NCI-H1417 treated with DMSO at 0.1 percent for 48 hours (cell line): ENCODE measurements at places on chromosomes 7 and 10.

DNA sequence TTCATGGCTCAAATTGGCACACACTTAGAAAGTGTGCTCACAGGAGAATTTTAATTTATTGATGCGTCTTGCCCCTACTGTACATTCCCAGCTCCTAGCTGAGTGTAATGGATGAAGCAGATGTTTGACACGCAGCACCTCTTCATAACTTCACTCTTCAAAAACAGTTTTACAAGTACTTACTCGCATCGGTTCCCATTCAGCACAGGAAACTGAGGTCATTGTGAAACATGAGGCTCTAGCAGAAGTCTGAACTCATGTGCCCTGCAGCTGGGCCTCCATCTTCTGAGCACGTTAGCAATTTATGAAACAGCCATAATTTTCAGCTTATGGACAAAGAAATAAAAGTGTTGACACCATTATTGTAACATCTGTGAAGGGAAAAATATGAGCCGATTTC is 558.9 kb upstream of the MGMT start:
- no peak for DNase-seq

DNA sequence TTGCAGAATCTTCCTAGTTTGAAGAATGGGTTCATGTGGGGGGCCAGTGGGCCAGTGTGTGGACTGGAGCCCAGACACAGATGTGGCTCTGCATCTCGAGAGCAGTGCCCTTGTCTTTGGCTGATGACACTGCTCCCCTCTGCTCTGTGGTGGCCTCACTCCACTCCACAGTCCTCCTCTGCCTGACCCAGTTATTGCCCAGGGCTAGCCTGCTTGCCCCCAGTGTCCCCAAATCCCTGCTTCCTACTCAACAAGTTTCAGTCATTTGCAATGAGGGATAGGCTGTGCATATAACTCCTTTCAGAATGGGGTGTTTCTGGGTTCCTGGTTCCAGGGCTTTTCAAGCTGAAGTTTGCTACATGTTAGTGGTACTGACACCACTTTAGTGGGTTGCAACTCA is 177.5 kb downstream of the SNX10 start:
- DNase-seq, result no peak

DNA sequence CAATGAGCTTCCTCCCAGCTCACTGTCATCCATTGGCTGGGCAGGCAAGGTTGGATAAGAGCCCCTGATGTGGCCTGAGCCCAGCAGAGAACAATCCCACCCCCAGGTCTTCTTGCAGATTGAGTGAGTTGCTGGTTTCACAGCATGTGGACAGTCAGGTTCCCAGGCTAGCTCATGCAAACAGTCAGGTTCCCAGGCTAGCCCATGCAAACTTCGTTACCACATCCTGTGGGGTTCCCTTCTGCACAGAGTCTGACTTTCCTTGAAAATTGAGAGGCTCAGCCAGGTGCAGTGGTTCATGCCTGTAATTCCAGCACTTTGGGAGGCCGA is 67.1 kb downstream of the TMEM130 start:
- no peak for DNase-seq

DNA sequence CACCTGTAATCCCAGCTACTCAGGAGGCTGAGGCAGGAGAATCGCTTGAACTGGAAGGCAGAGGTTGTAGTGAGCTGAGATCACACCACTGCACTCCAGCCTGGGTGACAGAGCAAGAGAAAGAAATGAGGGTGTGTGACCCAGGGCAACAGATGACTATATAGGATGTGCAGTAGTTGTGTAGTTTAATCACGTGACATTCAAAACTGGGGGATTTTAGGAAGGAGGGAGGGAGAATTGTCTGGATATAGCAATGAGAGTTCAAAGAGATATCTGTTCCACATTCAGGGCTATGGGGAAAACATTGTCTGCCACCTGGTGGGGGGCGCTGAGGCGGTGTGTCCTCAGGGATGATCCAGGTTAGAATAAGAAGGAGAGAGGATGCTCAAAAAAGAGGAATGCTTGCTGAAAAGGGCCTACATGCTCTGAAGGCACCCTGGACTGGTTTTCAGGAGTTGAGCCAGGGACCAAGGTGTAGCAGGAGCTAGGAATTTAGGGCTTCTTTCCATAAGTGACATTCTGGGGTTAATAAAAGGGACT is 7.8 kb upstream of the ZYX start:
- DNase-seq, result no peak

- DNase-seq, result no peak
Measured at GRCh38 chr10:93300288-93300917, 181.7 kb downstream of the MYOF start.

GRCh38 chr10:3873728-3874461 is 88.9 kb upstream of the KLF6 start:
- no peak for DNase-seq

- DNase-seq, result no peak
Measured at GRCh38 chr10:7287377-7287776, 123.5 kb downstream of the SFMBT2 start.

GRCh38 chr10:1406967-1407945 is 330.1 kb downstream of the ADARB2 start:
- DNase-seq, result no peak

GRCh38 chr10:126205486-126206205 is 182.6 kb downstream of the ADAM12 start:
- DNase-seq, result no peak

- no peak for DNase-seq
Measured at GRCh38 chr7:115406219-115406618, 484.3 kb downstream of the MDFIC start.

GRCh38 chr10:45404087-45404769 is 30.2 kb downstream of the ALOX5 start:
- no peak for DNase-seq

DNA sequence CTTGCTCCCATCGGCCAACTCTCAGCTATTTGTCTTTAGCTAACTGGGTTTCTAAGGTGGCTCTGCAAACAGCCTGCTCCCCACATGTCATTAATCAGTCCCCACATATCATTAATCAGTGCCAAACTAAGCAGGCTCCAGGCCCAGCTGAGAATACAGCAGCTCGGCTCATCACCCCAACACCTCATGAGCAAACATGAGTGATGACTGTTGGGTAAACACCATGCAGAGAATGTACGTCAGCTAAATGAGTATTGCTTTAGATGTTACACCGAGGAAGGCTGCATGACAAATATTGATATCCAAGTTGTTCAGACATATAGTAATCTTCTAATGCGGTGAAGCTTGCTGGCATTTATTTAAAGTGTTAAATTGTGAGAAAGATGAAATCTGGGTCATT is 187.5 kb upstream of the AOAH start:
- DNase-seq, result peak; percentile 90

GRCh38 chr10:114179747-114180146 is 594 bp downstream of the TDRD1 start:
- DNase-seq, result no peak

DNA sequence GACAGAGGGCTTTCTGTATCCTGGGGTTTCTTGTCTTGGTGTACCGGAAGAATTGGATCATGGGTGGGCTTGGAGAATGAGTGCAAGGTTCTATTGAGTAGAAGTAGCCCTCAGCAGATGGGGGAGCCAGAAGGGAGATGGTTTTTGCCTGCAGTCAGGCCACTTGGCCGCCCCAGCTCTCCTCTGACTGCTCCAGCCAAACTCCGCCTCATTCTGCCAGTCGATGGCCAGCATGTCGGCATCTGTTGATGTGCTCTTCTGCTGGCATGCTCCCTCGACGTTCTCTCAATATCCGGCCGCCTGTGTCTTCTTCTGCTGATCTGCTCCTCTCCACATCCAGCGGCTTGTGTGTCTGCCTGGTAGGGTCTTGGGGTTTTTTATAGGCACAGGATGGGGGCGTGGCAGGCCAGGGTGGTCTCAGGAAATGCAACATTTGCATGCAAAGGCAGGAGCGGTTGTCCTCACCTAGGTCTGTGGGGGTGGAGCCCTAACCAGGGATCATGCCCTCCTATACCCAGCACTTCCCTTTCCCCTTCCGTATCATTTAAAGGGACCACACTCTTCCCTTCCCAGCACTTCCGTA is 40.2 kb upstream of the TNS3 start:
- no peak for DNase-seq

GRCh38 chr10:122230222-122230621 is 40.9 kb upstream of the BTBD16 start:
- DNase-seq, result no peak

- no peak for DNase-seq
Measured at GRCh38 chr7:125643302-125643701, 713.7 kb upstream of the POT1 start.

- DNase-seq, result no peak
Measured at GRCh38 chr10:23980094-23980493, 228.8 kb upstream of the KIAA1217 start.

DNA sequence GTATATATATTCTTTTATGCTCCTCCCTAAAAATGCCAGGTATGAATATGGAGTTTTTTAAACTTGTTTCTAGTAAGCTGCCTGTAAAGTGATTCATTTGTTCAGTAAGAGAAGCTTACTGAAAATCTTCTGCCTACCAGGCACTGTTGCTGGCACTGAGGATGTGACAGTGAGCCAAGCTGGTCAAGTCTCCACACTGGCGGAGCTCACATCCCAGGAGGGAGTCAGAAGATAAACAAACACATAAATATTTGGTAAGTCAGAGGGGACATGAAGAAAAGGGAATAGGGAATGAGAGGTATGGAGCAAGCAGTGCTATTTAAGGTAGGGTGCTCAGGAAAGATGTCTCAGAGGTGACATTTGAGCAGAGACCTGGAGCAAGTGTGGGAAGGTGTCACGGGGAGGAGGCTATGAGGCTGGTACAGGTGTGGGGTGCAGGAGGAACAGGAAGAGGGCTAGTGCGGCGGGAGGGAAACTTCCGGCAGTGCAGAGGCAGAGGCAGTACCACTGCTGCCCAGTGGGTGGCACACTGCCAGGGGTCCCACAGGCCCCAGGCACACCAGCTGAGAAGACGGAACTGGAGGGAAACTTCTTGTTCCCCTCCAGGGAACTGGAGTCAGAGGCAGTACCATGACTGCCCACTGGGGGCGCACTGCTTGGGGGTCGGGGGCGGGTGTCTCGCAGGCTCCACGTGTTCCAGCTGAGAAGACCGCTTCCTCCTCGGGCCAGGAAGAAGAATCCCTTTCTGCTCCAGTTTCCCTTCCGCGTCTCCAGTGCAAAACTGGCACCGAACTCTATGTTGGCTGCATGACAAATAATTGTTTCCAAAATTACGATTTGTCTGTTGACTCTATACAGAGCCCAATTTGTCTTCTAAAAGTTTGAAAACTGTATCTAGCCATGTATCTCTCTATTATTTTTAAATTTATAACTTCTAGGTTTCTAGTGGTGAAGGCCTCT is 161.0 kb downstream of the TEX36 start:
- no peak for DNase-seq

DNA sequence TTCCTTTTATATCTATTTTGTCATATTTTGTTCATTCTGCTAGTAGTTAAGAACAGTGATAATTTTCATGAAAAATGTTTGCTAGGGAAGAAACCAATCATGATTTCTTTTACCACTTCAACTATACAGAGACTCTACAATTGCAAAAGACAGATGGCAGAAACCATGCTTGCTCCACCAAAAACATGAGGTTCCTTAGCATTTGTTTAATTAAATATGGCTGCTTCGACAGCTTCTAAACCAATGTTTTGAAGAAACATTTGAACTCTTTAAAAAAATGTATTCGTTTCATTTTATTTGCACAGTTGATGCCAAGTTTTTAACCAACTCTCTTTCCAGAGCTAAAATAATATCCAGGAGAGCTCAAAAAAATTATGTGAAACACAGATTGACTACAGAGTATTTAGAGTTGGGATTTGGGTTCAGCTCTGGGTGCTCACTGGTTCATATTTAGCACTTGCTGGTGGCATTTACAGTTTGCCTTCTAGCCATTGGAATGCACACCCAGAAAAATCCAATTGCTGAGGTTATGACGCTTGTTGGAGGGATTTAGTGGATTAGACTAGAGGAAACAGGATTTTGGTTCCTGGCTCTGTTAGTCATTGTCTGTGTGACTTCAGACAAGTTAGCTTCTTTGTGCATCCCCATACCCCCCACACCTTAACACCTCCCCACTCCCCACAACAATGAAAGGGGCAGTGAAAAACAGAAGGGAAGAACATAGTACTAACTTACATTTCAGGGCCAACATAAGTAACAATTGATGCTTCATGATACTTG is 35.8 kb upstream of the SDHAF3 start:
- DNase-seq, result no peak

DNA sequence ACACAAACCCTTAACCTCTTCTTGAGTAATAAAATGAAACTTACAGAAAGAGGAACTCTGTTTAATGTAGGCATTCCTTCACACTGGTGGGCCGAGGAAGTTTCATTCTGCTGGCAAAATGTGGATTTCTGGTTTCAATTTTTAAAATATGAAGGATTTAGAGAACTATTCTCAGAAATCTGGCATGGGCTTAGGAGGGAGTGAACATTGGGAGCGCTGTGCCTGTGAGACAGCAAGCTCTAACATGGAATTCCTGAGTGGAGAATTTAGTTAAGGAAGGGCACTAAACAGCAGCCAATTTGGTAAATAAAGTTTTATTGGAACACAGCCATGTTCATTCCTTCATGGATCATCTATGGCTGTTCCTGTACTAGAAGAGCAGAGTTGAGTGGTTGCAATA is 751.8 kb upstream of the IGFBP3 start:
- DNase-seq, result no peak

DNA sequence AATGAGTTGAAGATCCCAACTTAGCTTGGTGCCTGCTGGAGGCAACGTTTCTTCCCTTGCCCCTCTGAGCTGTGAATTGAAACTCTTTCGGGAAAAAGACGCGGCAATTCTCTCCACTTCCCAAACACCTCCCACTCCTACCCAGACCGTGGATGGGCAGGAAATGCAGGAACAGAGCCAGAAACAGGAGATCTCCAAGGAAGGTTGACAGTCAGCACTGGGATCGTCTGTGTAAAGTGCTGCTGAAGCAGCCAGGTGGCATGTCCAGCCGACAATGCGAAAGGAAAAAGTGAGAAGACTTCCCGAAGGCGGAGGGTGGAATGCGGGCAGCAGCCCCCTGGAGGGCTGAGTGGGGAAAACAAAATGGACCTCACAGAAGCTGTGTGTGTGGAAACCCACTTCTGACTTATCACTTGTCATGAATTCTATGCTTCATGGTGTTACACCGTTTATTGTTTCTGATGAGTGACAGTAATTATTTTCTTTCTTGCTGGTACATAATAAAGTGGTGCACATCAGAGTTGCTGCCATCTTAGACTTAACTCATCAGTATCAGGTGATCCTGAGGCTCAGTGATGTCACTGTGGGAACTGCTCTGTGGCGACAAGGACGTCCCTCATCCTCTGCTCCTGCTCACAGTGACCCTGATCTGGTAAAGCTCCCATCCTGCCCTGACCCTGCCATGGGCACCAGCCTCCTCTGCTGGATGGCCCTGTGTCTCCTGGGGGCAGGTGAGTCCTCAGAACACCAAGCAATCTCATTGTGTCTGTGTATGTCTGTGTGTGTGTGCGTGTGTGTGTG is 220.5 kb upstream of the PRSS1 start:
- no peak for DNase-seq
